ENCODE measurements at places on chromosomes 1 and 21. TPM values are rescaled to one million over a fixed set of nuclear protein-coding genes. Genes with fewer than 3 reads are reported as not detected.

GRCh38 chr1:236297161-236297560 lies 15.4 kb upstream of the ERO1B start:
- no peak for DNase-seq

NEK2 gene
- 0.16 TPM for total RNA-seq

GRCh38 chr1:147169840-147170674 lies 2.2 kb downstream of the PRKAB2 start:
- DNase-seq, result no peak

NUF2 gene
- total RNA-seq, result not detected

- DNase-seq, result no peak
Measured at GRCh38 chr1:187451238-187451637, 622.5 kb downstream of the PLA2G4A start.

GRCh38 chr1:205610901-205611466 lies 20.8 kb downstream of the ELK4 start:
- DNase-seq, result no peak

GRCh38 chr1:170680428-170680827 lies 16.5 kb downstream of the PRRX1 start:
- DNase-seq, result no peak

DNA sequence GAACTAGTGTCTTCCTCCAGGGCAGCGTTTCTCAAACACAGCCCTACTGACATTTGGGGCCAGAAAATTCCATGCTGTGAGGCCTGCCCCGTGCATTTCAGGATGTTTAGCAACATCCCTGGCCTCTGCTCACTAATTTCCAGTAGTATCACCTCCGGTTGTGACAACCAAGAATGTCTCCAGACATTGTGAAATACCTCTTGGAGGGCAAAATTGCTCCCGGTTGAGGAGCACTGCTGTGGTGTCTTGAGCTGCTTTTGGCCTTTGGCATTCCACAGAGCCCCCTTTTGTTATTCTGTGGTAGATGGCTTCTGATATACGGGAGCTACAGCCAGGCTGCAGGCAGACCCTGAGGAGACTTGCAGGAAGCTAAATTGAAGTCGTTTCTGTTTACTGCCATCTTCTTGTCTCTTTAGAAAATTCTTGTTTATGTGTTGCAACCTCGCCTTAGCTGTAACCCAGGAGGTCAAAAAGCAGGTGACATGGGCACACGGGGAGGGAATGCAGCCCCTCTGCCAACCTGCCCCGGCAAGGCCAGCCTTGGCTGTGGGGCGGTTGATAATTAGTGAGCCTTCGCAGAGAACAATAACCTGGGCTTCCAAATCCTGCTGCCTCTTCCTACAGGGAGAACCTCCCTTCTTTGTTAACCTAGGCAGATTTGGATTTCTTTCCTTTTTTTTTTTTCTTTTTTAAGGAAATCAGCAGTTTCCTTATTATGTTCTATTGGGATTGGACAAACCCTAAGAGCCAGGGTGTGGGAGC lies 74.7 kb upstream of the AKT3 start:
- no peak for DNase-seq

DNA sequence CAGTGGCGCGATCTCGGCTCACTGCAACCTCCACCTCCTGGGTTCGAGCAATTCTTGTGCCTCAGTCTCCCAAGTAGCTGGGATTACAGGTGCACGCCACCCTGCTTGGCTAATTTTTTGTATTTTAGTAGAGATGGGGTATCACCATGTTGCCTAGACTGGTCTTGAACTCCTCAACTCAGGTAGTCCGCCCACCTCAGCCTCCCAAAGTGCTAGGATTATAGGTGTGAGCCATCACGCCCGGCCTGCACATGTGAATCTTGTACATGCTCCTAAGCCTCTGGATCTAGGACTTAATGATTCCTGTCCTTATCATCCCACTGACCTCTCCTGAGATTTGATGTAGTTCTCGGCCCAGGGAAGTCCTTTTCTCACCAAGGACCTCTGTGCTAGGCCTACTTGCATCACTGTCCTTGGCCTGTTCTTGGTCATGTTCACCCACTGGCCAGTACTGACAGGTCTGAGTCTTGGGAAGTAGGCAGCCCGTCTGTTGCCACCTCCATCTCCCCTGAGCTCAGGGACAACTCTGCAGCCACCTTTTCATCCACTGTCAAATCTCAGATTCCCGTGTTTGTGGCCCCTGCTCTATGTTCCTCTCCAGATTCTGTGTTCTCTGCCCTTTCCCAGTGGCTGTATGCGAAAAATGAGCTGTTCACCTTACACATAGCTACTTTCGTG lies 9.4 kb downstream of the HYI start:
- no peak for DNase-seq
